CD4-positive, CD25-positive, alpha-beta regulatory T cell (primary cell): ENCODE measurements at places on chromosomes 12 and 14.

DNA sequence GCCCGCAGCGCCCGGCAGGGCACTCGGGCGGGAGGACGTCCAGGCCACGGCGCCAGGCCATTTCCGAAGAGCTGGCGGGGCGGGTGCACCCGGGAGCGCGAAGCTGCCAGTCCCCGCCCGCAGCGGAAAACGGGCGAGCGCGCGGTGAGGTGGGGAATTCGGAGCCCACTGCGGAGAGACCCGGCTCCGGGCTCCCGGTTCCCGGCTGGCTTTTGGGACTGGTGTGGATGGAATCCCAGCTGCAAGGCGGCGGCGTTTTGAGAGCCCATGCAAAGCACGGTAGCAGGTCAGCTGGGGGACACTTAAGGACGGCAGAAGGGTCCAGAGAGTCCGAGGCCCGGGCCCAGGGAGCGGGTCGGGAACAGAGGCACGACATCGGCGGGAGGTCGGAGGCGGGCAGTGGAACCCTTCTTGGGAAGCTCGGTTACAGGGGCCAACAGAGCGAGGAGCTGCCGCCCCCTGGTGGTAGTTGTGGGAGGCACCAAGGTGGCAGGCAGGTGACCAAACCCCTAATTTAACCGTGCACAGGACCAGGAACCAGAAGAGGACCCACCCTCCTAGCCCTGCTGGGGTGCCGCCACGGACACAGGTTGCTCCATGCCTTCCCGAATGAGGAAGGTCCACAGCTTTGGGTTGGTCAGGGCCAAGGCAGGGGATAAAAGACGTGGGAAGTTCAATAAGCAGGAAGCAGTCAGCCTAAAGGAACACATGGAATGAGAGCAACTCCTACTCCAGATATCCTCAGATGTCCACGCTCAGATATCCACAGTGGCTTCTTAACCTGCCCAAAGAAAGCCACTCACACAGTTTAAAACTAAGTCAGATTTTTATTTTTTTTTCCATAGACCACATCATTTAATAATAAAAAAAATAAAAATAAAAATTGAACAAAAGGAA, 685 bp upstream of the CDH24 start:
- DNase-seq: peak; percentile 86

DNA sequence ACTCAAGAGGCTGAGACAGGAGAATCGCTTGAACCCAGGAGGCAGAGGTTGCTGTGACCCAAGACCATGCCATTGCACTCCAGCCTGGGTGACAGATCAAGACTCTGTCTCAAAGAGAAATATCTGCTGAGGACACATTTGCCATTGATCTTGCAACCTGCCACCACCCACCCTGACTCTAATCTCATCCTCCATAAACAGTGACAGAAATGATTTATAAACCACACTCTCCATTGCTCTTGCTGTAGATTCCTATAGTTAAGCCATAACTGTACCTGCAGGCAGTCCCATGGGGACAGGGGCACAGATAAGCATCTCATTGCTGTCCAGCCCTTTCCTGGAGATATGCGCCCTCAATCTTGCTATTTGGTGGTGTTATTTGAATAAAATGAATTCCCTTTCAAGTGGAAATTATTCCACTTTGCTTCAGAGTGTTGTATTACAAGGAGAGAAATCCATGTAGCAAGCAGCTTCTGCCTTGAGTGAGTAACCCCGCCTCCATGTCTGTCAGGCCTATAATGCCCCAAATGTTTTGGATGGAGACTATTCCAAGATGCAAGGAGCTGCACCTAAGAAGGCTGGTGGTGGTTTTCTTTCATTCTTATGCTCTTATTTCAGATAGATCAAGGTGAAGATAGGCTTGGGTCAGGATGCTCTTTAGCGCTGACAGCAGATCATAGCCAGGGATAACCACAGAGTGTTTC, 3.0 kb upstream of the ZDHHC22 start:
- no peak for DNase-seq

- DNase-seq: no peak
Observed at GRCh38 chr12:116266631-116267349, 10.7 kb downstream of the MED13L start.

DNA sequence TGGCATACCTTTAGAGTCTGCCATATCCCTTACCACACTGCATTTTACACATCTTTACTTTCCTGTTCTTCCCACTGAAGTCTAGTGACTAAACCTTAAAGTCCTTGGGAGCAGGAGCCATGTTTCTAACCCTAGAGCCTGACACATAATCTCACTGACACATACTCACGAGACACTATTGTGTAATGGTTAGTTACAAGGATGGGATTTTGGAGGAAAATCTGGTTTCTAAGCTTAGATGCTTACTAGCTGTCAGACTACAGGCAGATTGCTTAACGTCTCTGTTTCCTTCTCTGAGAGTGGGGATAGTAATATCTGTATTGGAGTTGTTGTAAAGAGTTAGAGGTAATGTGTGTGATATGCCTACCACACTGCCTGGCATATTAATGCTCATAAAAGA, 6.2 kb upstream of the DYRK4 start:
- no peak for DNase-seq

GRCh38 chr14:59026081-59026480, 162.4 kb upstream of the DAAM1 start:
- DNase-seq: no peak

DNA sequence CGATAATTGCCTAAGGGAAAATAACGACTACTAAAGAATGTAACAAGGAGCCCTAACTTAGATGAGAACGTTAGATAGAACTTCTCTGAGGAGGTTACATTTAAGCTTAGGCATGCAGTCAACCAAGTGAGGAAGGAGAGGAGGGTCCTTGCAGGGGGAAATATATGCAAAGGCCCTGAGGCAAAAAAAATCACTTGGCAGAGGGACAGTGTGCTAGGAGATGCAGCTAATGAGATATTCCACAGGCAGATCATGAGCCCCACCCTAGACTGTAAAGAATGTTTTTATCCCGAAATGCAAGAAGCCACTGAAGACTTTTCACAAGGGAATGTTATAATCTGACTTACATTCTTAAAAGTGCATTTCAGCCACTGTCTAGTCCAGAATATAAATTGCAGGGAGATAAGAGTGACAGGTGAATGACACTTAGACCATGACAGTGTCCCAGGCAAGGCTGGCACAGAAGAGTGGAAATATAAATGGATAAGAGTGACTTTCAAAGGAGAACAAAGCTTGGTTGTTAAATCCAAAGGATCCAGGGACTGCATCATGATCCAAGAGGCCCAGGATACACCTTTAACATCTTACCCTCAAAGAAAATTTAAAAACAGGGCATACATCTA, 61.0 kb downstream of the PPM1H start:
- no peak for DNase-seq

GRCh38 chr14:61229475-61229888, 51.7 kb downstream of the TMEM30B start:
- DNase-seq: no peak

GRCh38 chr12:13093191-13093847, 10.1 kb downstream of the GSG1 start:
- DNase-seq: no peak
